Mucosa of gallbladder (tissue), 1 donor: ENCODE measurements at places on chromosomes 16 and 17.

GRCh38 chr17:30212750-30213149, 22.7 kb downstream of the SLC6A4 start:
- DNase-seq: no peak

- no peak for DNase-seq
These were observed 11.3 kb upstream of the RNF157 start for GRCh38 chr17:76251478-76252039.

- DNase-seq: peak; percentile 68
These were observed 8.8 kb upstream of the CEP112 start for GRCh38 chr17:66200685-66201092.

GRCh38 chr17:77146246-77146632, 5.5 kb downstream of the SEC14L1 start:
- DNase-seq: no peak

DNA sequence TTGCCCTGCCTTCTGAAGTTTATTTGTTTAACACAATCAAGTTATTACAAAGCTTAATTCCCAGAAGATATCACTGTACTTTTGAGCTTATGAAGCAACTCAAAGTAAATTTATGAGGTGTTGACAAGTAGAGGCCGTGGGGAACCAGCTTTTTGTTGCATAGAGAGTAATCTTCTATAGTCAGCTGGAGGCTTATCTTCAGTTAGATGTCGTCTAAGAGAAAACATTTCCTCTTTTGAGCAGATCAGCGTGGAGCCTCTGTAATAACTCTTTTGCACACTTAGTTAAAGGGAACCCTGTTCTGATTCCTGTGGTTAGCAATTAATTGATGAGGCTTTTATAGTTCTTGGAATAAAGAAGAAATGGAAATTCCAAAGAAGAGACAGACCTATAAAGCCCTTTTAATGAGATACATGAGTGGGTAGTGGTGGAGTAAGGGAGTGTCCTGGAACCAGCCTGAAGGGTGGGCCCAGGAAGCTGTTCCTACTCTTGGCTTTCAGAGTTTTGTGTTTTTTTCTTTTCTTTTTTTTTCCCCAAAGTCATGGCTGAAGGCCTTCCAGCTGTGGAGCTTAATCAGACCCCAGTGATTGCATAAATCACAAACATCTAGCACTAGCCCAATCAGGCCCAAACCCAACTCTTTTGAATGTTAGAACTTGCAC, 28.9 kb upstream of the MAP3K14 start:
- no peak for DNase-seq

DNA sequence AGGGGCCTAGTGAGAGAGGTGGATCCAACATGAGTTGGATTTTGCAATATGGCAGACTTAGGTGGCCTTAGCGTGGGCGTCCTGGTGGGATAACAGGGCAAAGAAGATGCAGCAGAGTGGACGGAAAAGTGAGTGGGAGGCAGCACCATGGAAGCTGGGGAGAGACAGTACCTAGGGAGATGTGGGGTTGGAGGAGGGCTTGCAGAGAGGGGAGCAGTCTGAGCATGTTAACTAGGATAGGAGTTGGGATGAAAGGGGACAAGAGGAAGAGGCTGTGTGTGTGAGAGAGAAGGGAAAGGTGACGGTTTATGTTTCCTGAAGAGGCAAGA, 120.1 kb downstream of the NTN1 start:
- no peak for DNase-seq

DNA sequence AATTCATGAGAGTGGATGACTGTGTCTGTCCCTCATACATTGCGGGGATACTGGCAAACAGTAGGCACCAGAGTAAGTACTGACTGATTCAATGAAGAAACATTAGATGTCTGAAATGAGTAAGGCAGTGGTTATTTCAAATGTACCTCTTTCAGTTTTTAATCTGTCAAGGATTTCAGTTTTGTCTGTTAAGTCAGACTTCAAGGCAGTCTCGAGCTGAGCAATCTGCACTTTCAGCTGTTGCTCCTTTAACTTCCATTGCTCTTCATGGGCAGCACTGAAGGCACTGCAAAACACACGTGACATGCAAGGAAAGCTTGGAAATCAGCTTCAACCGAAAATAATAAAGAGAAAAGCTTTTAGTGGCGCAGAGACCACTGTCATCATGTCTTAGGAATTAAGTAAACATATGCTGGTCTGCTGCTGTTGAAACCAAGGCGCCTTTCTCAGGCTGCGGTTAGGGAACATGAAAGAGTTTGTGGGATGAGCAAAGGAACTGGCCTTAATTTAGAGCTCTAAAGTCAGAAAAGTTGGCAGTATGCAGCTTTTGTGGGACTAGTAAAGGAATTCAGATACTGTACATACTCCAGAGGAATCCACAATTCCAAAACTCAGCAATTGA, 38.8 kb downstream of the RPGRIP1L start:
- DNase-seq: no peak

GRCh38 chr16:88349903-88350900, 32.6 kb upstream of the ZNF469 start:
- DNase-seq: no peak

DNA sequence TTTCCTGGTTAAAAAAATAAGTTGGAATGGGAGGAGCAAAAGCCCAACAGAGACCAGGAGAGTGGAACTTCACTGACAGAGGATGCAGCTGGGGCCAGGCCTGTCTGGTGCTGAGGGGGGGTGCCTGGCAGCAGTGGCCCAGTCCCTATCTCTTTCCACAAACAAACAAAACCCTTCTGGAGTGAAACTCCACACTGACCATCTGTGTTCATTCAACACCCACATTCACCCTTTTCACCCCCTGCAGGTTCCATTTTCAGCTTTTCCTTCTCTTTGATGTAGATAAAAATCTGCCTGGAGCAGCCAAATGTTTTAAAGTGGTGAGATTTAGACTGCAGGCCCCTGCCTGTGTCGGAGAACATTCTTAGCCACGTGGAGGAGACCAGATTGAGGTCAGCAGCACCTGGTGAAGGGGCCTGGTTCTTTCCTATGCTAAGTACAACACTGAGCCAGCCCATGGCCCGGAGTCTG, 161.4 kb upstream of the CDH11 start:
- DNase-seq: no peak

GRCh38 chr16:9567666-9568065, 476.2 kb downstream of the HAPSTR1 start:
- no peak for DNase-seq

GRCh38 chr16:28096983-28097899, 33.7 kb upstream of the GSG1L start:
- DNase-seq: no peak

- DNase-seq: no peak
These were observed 9.5 kb downstream of the BCAR1 start for GRCh38 chr16:75241955-75242354.
